ENCODE measurements at places on chromosomes 6 and 20.

- no peak for DNase-seq
These were observed 27.4 kb downstream of the BTBD9 start for GRCh38 chr6:38612143-38612965.

DNA sequence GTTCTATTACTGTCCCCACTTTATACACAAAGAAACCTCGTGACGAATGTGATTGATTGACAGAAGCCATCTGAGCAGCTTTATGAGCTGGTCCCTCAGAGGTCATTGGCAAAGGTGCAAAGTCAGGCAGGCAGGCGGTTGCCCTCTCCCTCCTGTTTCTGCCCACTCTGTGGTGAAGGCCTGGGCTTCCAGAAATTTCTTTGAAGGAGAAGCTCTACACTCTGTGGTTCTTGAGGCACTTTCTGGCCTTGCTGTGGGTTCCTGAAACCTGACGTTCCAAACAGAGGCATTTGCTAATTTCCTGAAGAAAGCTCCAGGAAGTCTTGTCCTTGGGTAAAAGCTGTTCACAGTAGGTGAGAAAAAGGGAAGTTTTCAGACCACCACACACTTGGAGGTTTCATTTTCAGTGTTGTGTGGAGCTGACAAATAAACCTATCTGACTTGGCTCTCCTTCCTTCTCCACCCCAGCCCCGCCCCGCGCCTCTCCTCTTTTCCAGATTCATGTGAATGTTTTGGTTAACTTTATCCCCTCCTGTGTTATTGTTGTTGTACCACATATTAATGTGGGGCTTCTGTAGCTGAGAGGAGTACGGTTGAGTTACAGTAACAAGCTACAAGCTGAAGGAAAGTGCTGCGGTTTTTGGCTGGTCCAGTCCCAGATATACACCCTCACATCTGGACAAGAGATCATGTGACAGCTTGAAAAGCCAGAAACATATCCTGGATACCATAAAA lies 274.1 kb downstream of the CLIC5 start:
- DNase-seq, result peak; percentile 50

DNA sequence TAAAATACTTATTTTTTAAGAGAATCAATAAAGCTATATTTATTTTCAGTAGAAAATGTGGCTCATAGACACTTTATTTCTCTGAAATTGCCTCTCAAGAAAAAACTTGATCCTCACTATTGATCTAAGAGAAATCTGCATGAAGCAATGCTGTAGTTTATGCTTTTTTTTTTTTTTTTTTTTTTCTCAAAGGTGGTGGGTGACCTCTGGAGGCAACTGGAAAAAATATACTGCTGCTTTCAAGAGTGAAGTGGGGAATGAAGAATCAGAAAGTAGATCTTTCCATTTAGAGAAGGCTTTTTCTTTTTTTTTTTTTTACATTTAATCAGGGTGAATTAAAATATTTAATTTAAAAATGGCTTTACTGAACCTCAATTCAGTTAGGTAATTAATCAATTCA lies 169.3 kb downstream of the SLC16A10 start:
- DNase-seq, result no peak

DNA sequence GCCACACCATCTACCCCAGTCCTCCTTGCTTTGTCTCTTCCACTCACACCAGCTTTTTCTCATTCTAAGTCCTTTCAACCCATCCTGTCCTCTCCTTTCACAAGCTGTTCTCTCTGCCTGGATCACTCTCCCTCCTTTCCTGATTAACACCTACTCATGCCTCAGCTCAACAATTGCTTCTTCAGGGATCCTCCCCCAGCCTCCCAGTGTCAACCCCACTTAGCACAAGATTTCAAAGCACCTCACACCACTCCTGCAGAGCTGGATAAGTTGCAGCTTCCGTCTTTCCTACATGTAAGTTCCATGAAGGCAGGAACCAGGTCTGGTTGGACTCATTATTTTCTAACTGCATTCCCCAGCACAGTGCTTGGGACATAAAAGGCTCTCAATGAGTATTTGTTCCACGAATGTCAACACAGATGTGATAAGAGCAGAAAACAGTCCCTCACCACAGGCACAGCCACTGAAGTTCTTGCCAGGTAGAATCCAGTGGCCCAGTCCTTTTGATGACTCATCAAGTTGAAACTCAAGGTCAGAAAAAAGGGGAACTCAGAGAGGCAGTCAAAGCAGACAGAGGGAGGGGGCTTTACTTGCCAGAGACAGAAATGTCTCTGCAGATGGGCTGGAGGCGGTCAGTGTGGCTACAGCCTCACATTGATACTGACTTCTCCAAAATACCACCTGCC lies 193.4 kb upstream of the PRDM1 start:
- no peak for DNase-seq

- DNase-seq, result no peak
These were observed 29.4 kb upstream of the RPS6KA2 start for GRCh38 chr6:166656230-166657151.

DNA sequence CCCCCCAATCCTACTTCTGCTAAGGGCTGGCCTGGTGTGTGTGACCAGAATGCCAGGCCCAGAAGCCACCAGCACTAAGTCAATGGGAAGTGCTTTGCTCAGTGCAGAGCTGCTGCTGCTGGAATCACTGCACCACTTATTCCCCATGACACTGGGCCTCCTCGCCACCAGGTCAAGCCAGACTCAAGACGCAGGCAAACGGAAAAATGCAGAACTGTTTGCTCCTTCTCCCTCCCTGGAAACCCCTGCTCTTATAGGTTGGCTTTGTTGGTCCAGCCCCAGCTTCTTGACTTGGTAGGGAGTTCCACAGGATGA lies 121.9 kb downstream of the PHACTR3 start:
- no peak for DNase-seq

- no peak for DNase-seq
These were observed 23.4 kb upstream of the MCM3 start for GRCh38 chr6:52307900-52308372.

DNA sequence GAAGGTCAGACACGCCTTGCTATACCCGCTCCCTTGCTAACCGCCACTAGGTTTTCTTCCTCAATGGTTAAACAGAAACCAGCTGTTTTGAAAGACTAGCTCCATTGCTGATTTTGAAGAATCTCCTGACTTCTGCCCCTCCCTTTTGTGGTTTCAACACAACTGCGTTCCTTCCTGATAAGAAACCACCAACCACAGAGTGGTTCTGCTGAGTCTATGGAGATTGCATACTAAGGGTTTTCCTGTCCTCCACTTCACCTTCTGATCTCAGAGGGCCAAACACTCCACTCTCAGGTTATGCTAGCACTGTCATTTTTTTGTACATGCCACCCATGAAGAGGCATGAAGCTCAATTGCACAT lies 207.9 kb downstream of the MYLK4 start:
- no peak for DNase-seq

DNA sequence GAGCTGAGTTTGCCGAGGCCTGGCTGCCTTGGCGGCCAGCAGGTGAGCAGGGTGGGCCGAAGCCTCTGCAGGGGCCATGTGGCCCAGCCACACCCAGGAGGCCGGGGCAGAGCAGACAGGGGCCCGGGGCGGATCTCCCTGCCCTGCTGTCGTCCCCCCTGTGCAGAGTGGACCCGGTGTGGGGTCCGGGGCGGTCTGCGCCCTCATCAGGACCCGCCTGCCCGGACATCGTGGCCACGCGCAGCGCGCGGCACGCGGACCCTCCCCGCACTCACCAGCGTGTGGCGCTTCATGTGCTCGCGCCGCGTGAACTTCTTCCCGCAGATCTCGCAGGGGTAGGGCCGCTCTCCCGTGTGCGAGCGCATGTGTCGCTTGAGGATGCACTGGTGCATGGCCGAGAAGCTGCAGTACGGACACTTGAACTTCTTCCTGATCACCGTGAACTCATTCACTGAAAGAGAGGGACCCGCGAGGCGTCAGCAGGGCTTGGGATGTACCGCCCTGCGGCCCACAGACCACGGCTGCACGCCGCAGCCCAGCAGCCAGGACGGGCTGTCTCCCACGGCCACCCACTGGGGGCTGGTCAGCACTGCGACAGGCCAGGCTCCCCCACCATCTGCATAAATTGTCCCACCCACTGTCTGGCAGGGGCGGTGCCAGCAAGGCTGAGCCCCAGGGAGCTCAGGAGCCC lies 13.0 kb downstream of the SLC2A4RG start:
- no peak for DNase-seq

DNA sequence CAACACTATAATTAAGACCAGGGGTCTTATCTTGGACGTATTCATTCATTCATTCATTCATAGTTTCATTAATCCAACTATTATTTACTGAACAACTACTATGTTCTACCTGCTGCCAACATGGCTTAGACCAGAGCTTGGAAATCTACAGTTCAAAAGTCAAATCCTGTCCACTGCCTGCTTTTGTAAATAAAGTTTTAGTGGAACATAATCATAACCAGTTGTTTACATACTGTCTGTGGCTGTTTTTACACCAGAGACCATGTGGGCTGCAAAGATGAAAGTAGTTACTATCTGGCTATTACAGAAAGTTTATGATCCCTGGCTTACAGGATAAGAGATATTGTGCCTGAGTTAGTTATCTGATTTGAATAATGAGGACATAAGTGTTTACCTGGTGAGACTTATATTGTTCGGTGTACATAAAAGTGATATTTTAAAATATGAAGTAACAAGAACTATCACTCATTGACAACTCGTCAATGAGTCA lies 567.7 kb downstream of the TFAP2B start:
- no peak for DNase-seq

DNA sequence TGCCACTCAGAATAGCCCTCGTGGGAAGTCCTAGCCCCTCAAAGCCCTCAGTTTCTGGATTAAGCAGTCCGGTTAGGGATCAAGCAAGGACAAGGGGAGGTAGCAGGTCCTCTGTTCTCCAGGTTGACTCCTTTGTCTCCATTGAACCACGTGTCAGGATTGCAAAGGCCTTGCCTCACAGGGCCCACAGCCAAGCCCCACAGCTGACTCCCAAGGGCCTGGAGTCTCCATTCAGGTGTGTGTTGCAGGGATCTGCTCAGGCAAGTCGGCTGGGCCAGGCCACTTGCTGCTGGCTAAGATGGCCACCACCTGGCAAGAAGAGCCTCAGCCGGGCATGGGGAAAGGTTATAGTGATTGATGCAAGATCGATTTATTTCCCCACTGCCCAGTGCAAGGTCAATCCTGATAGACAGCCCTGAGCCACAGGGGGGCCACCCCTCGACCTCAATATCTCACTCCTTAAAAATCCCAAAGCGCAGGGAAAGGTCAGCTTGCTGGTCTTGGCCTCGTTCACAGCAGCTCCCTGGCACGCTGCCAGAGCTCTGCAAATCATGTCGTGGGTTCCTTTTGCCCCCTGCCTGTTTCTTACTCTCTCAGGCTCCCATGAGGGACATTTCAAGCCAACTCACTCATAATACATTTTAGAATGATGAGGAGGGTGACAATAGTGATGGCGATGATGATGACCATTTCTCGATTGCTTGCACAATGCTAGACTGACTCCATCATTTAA lies 75.9 kb downstream of the EDN3 start:
- DNase-seq, result no peak

DNA sequence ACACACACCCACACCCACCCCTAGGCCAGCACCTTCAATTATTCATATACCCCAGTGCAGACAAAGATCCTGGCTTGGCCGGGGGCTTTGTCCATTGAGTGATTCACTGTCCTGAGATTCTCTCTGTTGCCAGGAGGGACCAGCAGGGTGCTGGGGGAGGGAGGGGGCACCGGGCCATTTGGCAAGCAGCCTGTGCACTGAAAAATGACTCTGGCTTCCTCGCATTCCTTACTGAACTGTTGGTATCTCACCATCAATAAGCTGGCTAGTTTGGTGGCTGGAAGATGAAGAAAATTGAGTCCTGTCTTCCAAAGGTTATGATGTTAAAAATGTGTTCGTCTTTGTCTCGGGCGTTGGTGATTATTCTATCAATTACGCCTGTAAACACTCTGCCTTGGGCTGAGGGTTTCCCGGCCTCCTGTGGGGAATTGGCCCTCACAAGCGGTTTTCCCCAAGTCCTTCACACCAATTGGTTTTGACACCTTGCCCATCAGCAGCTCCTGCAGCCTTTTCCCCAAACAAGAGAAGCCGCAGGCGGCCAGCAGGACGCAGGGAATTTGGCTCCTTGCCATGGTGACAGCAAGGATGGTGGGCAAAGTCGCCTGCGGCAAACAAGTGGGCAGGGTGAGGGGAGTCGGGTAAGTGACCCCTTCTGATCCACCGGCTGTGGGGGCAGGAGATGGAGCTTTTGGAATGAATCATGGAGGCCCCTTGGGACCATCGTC lies 4.9 kb downstream of the VSTM2L start:
- DNase-seq, result no peak

DNA sequence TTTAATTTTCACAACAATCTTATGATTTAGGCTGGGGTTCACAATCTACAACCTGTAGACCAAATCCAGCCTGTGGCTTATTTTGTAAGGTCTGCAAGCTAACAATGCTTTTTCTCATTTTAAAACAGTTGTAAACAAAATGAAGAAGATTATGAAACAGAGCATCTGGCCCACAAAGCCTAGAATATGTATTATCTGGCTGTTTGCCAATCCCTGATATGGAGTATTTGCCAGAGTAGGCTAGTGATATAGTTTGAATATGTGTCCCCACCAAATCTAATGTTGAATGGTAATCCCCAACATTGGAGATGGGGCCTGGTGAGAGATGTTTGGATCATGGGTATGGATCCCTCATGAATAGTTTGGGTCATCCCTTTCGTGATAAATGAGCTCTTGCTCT lies 201.8 kb downstream of the DHX35 start:
- no peak for DNase-seq

DNA sequence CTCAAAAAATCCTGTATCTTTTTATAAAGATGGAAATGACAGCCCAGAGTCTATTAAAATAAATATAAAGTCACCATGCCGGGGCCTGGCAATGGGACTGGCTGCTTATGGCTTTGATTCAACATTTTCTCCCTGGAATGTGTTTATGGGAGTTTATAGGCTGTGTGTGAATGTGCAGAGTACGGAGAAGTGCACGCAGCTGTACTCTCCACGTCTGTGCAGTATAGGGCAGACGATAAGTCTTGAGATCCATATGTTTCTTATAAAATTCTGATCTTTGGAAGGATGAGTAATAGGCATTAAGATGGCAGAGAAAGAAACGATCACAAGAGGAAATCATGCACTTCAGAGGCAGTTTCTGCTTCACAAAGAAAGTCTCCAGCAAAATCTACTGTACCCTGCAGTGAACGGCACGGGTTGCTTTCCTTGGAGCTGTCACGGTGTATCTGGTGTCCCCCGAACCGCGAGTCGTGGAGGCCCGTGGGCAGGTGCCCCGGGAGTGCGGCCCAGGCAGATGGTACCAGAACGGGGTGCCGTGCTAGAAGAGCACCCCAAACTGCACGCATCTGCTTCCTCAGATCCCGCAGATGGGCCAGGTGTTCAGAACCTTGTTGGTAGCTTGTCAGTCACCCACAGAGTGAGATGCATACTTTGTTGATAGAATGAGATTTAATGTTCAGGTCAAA lies 382.5 kb downstream of the TAF4 start:
- DNase-seq, result no peak

- no peak for DNase-seq
These were observed 53.3 kb upstream of the EYA4 start for GRCh38 chr6:133187657-133188453.
